ENCODE measurements at places on chromosomes 13 and 19. TPM values are rescaled to one million over a fixed set of nuclear protein-coding genes. Genes with fewer than 3 reads are reported as not detected.

The SIGLEC10 gene
- not detected for total RNA-seq

The NUFIP1 gene
- 2.6 TPM for total RNA-seq

The HCN2 gene
- total RNA-seq, result 1.2 TPM

The ZGLP1 gene
- total RNA-seq, result 0.58 TPM

The CTXN1 gene
- 2.9 TPM for total RNA-seq

The ELAVL3 gene
- not detected for total RNA-seq

The TNNT1 gene
- 6.3 TPM for total RNA-seq

The RAB4B gene
- 38.6 TPM for total RNA-seq

The GZMM gene
- total RNA-seq, result not detected

The ZNF112 gene
- total RNA-seq, result 2.0 TPM

The NALCN gene
- total RNA-seq, result 1.8 TPM

The LIM2 gene
- total RNA-seq, result not detected

The CD22 gene
- 1.4 TPM for total RNA-seq

The LENG9 gene
- total RNA-seq, result 8.7 TPM

The CFD gene
- total RNA-seq, result 2.0 TPM

The SHISA7 gene
- not detected for total RNA-seq

The PSG5 gene
- 7.8 TPM for total RNA-seq

The CEACAM3 gene
- total RNA-seq, result not detected

The LYPD5 gene
- total RNA-seq, result not detected

The GNG14 gene
- not detected for total RNA-seq

The GMIP gene
- 46.7 TPM for total RNA-seq

The OLFM2 gene
- total RNA-seq, result not detected

Data from myometrial cell (primary cell).